ENCODE measurements at places on chromosomes 12 and 14.

DNA sequence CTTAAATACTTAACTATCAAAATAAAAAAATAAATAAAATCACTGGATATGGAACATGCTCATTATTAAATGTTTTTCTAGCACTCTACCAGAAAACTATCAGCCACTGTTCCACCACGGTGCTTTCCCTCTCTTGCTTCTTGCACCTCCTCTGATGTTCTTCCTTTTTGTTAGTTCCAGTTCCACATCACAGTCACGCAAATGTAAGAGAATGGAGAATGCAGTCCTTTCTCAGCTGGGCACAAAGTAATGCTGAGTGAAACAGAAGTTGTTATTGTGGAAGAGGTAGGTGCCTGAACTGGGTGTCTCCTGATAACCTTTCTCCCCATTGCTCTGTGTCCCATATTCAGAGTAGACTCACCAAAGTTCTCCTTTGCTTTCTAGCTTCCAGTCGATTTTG, 1116.9 kb upstream of the TMEM132C start:
- DNase-seq = no peak

GRCh38 chr12:118424884-118425283, 48.5 kb downstream of the SUDS3 start:
- no peak for DNase-seq

- no peak for DNase-seq
Observed at GRCh38 chr12:130286041-130286440, 51.6 kb upstream of the PIWIL1 start.

GRCh38 chr14:99980299-99980698, 84.9 kb upstream of the EVL start:
- DNase-seq = no peak

GRCh38 chr12:34405286-34406227, 383.3 kb downstream of the ALG10 start:
- peak; percentile 5 for DNase-seq

GRCh38 chr12:2366711-2367110, 313.9 kb downstream of the CACNA1C start:
- no peak for DNase-seq

DNA sequence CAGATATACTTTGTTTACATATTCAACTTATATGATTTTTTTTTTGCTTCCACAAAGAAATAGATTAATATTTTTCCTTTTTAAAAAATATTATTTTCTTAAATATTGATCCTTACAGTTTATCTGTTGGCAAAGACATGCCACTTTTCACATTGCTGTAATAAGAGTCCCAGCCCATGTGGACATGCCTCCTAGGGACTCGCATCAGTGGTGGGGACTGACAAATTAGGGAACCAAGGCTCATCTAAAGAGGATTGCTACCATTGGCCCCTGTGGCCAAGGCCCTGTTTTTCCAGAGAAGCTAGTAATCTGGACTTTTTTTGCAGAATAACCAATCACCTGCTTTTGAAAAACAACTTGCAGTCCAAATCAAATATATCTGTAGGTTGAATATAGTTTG, 27.8 kb upstream of the BMAL2 start:
- DNase-seq = no peak

GRCh38 chr14:64200170-64200569, 94.0 kb downstream of the ESR2 start:
- no peak for DNase-seq

GRCh38 chr14:105460116-105460515, 14.5 kb upstream of the CRIP2 start:
- no peak for DNase-seq

- no peak for DNase-seq
Observed at GRCh38 chr12:120698665-120699064, 11.6 kb upstream of the UNC119B start.

All from D341Med (cell line).